Bronchial smooth muscle cell (primary cell): ENCODE measurements at places on chromosomes 1 and 21. TPM values are rescaled to one million over a fixed set of nuclear protein-coding genes. Genes with fewer than 3 reads are reported as not detected.

The RGS8 gene
- total RNA-seq = under 0.01 and 0.09 TPM in 2 replicates

The AMIGO1 gene
- total RNA-seq = 1.3 and 1.9 TPM in 2 replicates

The MAP1LC3C gene
- total RNA-seq = 0.77 and 0.95 TPM in 2 replicates

The CRB1 gene
- total RNA-seq = 0.26 and 0.47 TPM in 2 replicates

The CDCA8 gene
- 0.26 and 1.1 TPM in 2 replicates for total RNA-seq

The USH2A gene
- under 0.01 TPM in 1 of 2 replicates, not detected in the other for total RNA-seq

The TMPRSS3 gene
- total RNA-seq = not detected in 2 replicates

The ADIPOR1 gene
- total RNA-seq = 59.9 and 93.7 TPM in 2 replicates

The FRRS1 gene
- 67.6 and 77.8 TPM in 2 replicates for total RNA-seq
